ENCODE measurements at places on chromosomes 5 and 9. TPM values are rescaled to one million over a fixed set of nuclear protein-coding genes. Genes with fewer than 3 reads are reported as not detected.

HARS2 gene
- total RNA-seq = 23.5 TPM

KDM3B gene
- total RNA-seq = 29.0 TPM

DNA sequence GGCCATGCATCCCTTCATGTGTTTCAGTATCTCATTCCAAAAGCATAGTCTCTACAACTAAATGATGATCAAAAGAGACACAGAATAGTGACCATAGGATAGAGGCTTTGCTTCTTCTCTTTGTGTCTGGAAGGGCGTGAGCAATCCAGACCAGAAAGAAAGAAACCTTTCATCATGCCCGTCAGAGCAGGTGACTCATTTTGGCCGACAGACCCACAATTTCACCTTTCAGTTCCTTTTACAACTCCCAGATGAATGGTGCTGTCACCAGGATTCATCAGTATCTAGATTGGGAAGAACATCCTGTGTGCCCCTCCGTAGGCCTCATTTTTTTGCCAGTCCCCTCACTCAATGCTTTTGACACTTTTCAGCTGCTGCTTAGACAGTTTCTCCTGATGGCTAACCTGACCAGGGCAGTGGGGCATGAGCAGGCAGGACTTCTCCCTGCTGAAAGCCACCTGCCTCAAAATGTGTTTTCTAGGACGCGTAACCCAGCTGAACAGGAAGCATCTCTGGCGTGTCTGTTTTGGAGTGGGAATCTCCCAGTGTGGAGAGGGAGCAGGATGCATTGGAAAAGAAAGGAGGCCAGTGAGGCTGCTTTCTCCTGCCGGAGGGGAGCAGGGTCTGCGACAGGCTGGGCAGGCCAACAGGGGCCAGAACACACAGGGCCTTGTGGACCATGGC is 21.2 kb downstream of the ABLIM3 start:
- DNase-seq = no peak

DNA sequence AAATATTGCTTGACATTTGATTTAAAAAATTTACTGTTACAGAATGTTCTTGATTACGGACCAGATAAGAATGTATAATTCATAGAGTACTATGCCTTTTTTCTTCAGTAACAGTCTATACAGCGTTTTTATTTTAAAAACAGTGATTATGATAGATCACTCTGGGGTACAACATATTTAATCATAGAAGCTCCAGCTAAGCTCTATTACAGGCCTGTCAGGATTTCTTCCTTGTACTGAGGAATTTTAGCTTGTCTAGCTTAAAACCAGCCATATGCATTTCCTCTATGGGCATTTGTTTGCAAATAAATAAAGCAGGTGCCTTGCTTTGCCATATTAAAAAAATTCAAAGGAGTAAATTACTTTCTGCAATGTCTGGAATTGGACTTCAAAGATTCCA is 423.8 kb downstream of the BNC2 start:
- no peak for DNase-seq

DNA sequence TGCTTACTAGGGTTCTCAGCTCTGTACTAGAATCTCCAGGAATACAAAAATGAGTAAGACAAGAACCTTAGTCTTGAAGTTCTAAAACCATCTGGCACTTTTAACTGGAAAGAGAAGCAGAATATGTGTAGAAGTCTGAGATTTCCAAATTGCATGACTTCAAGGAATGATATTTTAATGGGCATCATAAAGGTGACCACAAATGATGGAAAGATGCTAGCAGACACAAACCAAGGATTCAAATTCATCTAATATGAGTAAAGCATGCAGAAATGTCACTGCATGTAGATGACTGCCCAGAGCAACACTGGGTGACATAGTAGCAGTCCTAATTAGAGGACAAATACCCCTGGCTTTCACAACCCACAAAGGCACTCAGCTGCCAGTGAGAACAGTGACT is 117.2 kb downstream of the RPS23 start:
- DNase-seq = peak; percentile 44

GRCh38 chr5:150522504-150523414 is 14.8 kb downstream of the NDST1 start:
- no peak for DNase-seq

- no peak for DNase-seq
Observed at GRCh38 chr9:123410281-123410910, 54.4 kb downstream of the CRB2 start.

CARD9 gene
- total RNA-seq = 19.0 TPM

PAXX gene
- 29.1 TPM for total RNA-seq

- no peak for DNase-seq
Observed at GRCh38 chr5:9667906-9668305, 37.8 kb upstream of the TAS2R1 start.

- DNase-seq = peak; percentile 73
Observed at GRCh38 chr5:73826301-73827105, 200.5 kb downstream of the ARHGEF28 start.

DRD1 gene
- total RNA-seq = not detected

DNA sequence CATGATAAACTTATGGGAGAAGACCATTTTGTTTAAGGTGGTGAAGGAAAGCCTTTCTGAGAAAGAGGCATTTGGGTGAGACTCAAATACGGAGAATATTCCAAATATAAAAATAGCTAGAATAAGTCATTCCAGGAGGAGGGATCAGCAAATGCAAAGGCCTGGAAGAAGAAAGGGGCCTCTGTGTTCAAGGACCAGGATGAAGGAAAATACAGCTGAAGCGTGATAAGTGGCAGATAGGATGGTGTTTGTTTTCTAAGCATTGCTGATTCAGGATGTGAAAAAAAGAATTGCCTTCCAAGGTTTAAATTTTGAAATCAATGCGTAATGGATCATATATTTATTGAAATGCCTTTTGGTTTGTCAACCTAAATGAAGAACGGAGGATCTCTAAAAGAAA is 59.4 kb upstream of the CAST start:
- no peak for DNase-seq

LRRC26 gene
- total RNA-seq = not detected

ST8SIA4 gene
- not detected for total RNA-seq

- DNase-seq = no peak
Observed at GRCh38 chr5:107361945-107362344, 308.8 kb downstream of the EFNA5 start.

- DNase-seq = no peak
Observed at GRCh38 chr5:109961751-109962150, 272.0 kb downstream of the MAN2A1 start.

PRRX2 gene
- total RNA-seq = 35.5 TPM

PTPRD gene
- total RNA-seq = not detected

ENHO gene
- total RNA-seq = 0.29 TPM

DNA sequence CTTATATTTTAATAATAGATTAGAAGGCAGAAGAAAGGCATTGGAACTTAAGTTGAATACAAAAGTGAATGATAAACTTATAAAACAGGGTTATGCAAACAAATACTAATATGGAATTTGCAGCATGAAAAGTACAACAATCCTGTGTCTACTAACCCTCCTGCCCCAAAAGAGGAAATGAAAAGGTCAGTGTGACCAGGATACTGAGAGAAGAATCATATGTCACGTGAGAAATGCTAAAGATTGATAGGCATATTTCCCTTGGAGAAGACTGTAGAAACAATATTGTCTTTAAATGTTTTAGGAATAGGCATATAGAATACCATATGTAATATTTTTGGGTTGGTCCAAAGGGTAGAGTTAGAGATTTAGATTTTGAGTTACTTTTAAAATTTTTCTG is 3.8 kb downstream of the WDR36 start:
- DNase-seq = no peak

DNA sequence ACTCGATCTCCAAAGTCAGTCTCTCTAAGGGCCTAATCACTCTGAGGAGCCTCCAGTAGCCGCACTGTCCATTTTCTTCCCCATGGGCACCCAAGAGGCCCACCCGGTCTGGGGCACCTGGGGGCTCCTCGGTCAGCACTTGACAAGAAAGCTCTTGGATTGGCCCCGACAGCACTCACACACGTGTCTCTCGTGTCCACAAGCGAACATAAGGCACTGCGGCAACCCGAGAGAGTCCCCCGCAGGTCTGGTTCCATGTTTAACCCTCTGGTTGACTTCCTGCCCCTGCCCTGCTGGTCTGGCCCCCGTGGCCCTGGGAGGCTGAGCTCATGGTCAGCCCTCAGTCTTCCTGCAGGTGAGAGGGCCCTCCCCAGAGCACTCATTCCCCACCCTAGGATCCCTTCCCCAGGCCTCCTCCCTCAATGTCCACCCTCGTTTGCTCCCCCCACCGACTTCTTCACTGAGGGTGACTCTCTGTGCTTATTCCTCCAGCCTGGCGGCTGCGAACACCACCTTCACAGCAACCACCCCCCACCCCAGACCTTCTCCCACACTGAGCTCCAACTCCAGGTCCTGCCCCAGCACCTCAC is 16.3 kb upstream of the LRRC14B start:
- DNase-seq = no peak
